ENCODE measurements at places on chromosomes 4 and X.

- DNase-seq: no peak
Measured at GRCh38 chr4:119873132-119873531, 193.5 kb downstream of the MAD2L1 start.

- DNase-seq: no peak
Measured at GRCh38 chr4:69497886-69498395, 2.2 kb upstream of the UGT2B4 start.

DNA sequence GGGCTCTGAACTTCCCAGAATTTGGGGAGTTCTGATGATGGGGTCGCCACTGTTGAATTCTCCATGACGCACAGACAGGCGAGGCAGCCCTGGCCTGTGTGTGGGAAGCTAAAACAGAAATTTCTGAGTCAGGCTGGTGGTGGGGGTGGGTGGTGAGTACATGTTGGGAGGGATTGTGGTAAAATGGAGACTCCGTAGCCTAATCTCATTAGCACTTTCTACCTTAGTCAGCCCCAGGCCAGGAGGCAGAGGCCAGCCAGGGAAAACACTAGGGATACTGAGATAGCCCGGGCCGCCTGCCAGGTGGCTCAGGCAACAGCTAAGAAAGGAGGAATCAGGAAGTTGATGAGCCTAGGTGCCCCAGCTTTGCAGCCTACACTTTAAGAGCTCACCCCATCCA lies 39.3 kb upstream of the NHSL2 start:
- DNase-seq: no peak

GRCh38 chrX:69130439-69130838 lies 34.8 kb downstream of the PJA1 start:
- DNase-seq: no peak

DNA sequence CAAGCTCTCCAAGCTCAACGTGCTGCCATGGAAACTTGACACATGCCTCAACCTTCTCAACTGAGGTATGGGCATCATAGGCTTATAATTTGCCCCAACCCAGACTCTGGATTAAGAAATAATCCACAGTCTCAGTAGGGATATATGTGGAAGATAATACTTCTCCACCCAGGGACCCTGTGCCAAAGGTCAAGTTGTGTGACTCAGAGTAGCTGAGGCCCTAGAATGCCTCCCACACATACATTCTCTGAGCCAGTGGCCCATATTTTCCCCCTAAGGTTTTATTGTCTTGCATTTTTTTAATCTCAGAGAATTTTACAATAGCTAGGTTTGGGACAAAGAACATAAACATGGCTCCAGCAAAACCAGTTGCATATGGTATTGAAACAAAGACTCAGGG lies 283.1 kb downstream of the IDS start:
- DNase-seq: no peak

GRCh38 chr4:176238157-176238610 lies 30.8 kb downstream of the ASB5 start:
- no peak for DNase-seq

Data from stimulated activated CD4-positive, alpha-beta T cell treated with anti-CD3 and anti-CD28 coated beads, Interleukin-1b, Interleukin-23, amount 100 ng/mL, for 1 hour (primary cell).